MCF 10A (cell line): ENCODE measurements at places on chromosomes 7 and 10. TPM values are rescaled to one million over a fixed set of nuclear protein-coding genes. Genes with fewer than 3 reads are reported as not detected.
A peak's percentile ranks its signal among the peaks of the same experiment; 100 is the strongest.

- no peaks in the 10 kb centered on the region for H3K27me3 ChIP-seq
- H3K4me1 ChIP-seq = peaks cover 29% of the 10 kb centered on the region
- peak overlapping the region; percentile 31 for H3K4me3 ChIP-seq
- peak overlapping the region; percentile 80 for H3K27ac ChIP-seq
Observed at GRCh38 chr7:36497775-36498174, 108.1 kb downstream of the ANLN start.

GRCh38 chr7:140533394-140533872, 54.1 kb upstream of the MKRN1 start:
- H3K27me3 ChIP-seq = peaks cover 23% of the 10 kb centered on the region
- no peaks in the 10 kb centered on the region for H3K4me1 ChIP-seq

DNA sequence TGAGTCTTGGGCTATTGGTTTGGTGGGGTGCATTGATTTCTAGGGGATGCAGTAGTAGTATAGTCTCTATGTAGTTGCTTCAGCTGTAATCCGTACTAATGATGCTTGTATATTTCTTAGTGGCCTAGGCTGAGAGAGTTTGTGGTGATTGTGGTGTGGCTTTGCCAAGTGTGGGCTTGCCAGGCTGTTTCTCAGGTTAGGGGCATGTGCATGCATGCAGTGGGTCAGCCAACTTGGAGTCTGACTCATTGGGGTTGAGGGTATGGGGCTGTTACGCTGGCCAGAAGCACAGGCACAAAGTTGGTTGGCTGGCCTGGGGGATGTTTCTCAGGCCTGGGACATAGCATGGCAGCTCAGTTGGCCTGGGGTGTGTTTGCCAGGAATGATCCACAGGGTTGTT, 25.7 kb upstream of the PLA2G12B start:
- peaks cover 6% of the 10 kb centered on the region for H3K4me1 ChIP-seq
- H3K4me3 ChIP-seq = no peak overlapping the region
- peak; percentile 56 for DNase-seq
- H3K36me3 ChIP-seq = no peaks in the 10 kb centered on the region

- H3K27me3 ChIP-seq = no peaks in the 10 kb centered on the region
- H3K4me1 ChIP-seq = peaks cover 40% of the 10 kb centered on the region
- DNase-seq = peak; percentile 68
- H3K4me3 ChIP-seq = peak within 1 kb of the TSS; percentile 96
- peaks cover 16% of the 10 kb centered on the region for H3K36me3 ChIP-seq
- H3K27ac ChIP-seq = peak within 1 kb of the TSS; percentile 98
Observed at GRCh38 chr7:139777948-139778841, at the start of gene HIPK2. HIPK2 (minus strand) TSS chr7:139777998; CDS start chr7:139777623, 375 bp downstream.

DNA sequence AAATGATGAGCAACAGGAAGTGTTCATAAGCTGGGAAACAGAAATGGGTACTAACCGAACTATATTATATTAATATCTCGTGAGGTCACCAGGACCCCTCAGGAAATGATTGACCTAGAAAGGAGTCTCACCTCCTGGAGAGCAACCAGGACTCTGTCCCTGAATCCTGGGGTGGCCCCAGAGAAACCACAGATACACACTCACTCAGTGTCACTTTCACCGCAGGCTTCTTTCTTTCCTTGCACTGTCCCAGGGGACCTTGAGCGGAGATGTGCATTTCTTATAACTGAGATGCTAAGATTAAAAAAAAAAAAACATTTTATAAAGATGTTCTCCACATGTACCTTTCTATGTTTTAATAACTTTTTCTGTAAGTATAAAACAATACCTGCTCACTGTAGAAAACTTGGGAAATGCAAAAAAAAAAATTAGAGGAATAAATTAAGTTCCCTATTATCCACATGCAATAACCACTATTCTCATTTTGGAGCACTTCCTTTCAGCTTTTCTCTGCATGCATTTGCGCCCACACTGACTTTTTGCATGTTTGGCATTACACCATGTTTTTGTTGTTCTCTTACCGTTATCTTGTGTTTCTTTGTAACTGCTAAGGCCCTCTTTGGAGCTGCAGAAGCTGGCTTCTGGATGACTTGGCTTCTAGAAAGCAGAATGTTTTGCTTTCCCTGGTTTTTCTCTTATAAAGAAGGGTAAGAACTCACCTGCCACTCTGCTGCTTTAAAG, 15.0 kb downstream of the NOD1 start:
- H3K4me1 ChIP-seq = peaks cover 14% of the 10 kb centered on the region
- H3K27me3 ChIP-seq = no peaks in the 10 kb centered on the region
- peaks cover 5% of the 10 kb centered on the region for H3K36me3 ChIP-seq

ITPRID1 gene
- total RNA-seq = not detected in 2 replicates
